ENCODE measurements at places on chromosomes 13 and 19. TPM values are rescaled to one million over a fixed set of nuclear protein-coding genes. Genes with fewer than 3 reads are reported as not detected.

DNA sequence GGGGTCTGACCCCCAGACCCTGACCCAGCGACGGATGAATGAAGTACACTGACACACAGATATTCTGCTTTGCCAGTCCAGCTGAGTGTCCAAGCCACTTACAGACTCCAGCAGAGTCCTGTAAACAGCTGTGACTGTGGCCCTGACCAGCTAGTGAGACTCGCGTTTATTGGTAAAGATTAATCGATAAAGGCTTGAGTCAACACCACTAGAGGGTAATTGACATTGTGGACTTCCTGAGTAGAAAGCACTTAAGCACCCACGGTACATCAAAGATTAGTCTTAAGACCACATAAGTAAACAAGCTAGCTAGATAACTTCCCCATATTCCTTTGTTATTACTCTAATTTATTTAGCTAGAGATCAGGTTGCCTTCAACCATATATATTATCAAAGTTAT is 146.0 kb downstream of the OXGR1 start:
- H3K4me3 ChIP-seq: no peak overlapping the region
- peaks cover 10% of the 10 kb centered on the region for H3K4me1 ChIP-seq
- no peak overlapping the region for H3K27ac ChIP-seq
- H3K36me3 ChIP-seq: peaks cover 4% of the 10 kb centered on the region
- no peaks in the 10 kb centered on the region for H3K27me3 ChIP-seq
- DNase-seq: no peak

DNA sequence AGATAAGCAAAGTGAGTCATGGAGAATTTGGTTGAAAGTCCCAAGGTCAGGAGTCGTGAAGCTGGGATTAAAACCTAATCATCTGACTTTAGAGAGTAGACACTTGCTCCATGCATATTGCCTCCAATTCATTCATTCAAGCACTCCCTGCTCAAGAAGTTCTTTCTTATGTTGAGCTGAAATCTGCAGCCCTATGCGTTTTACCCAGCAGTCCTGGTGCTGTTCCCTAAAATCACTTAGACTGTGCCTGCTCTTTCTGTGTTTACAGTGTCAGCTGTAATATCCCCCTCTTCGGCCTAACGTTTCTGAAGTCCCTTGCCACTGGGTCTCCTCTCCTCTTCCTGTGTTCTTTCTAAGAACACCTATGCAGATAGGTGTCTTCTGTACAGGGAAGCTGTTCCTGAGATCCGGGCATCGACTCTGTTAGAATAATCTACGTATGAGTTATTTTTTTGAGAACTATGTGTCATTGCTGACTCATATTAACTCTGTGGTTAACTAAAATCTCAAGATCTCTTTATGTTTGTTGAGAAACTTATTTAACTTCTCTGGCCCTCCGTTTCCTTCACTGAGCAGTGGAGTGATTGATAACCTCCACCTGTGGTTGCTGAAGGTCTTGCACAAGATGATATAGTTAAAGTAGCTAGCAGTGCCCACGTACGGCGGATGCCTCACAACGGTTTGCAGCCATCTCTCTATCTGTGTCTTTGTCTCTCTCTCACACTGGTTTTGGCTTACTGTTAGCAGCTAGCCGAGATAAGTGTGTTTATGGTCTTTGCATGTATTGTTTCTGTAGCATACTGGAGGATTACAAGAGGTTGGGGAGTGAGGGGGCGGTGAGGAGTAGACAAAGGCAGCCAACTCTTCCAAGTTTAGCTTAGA is 4.7 kb downstream of the ALOX5AP start:
- peaks cover 17% of the 10 kb centered on the region for H3K4me1 ChIP-seq
- no peaks in the 10 kb centered on the region for H3K36me3 ChIP-seq
- DNase-seq: peak; percentile 35
- H3K4me3 ChIP-seq: no peak overlapping the region

- no peak overlapping the region for H3K27ac ChIP-seq
- no peak for DNase-seq
- no peak overlapping the region for H3K4me3 ChIP-seq
- no peaks in the 10 kb centered on the region for H3K4me1 ChIP-seq
- no peaks in the 10 kb centered on the region for H3K36me3 ChIP-seq
These were observed 126.3 kb upstream of the SLC7A1 start for GRCh38 chr13:29721766-29722165.

- H3K27ac ChIP-seq: peak overlapping the region; percentile 10
- H3K36me3 ChIP-seq: no peaks in the 10 kb centered on the region
- H3K27me3 ChIP-seq: no peaks in the 10 kb centered on the region
- DNase-seq: peak; percentile 62
These were observed 88.2 kb upstream of the TSC22D1 start for GRCh38 chr13:44664308-44664707.

- no peaks in the 10 kb centered on the region for H3K36me3 ChIP-seq
- DNase-seq: peak; percentile 83
- no peak overlapping the region for H3K4me3 ChIP-seq
- H3K4me1 ChIP-seq: no peaks in the 10 kb centered on the region
These were observed 21.7 kb downstream of the MAU2 start for GRCh38 chr19:19342086-19343015.

GRCh38 chr19:40539070-40539469 is 37.6 kb upstream of the SHKBP1 start:
- DNase-seq: no peak
- H3K27ac ChIP-seq: no peak overlapping the region
- no peak overlapping the region for H3K4me3 ChIP-seq
- H3K27me3 ChIP-seq: peaks cover 3% of the 10 kb centered on the region
- H3K36me3 ChIP-seq: no peaks in the 10 kb centered on the region

- DNase-seq: no peak
- H3K4me3 ChIP-seq: peak overlapping the region; percentile 97
- H3K27me3 ChIP-seq: no peaks in the 10 kb centered on the region
- peaks cover 27% of the 10 kb centered on the region for H3K4me1 ChIP-seq
- no peaks in the 10 kb centered on the region for H3K36me3 ChIP-seq
These were observed 3.8 kb downstream of the ZC3H4 start for GRCh38 chr19:47109541-47110375.

GRCh38 chr19:37691881-37692504 is 27.6 kb downstream of the ZNF607 start:
- no peaks in the 10 kb centered on the region for H3K36me3 ChIP-seq
- peak overlapping the region; percentile 67 for H3K4me3 ChIP-seq

DNA sequence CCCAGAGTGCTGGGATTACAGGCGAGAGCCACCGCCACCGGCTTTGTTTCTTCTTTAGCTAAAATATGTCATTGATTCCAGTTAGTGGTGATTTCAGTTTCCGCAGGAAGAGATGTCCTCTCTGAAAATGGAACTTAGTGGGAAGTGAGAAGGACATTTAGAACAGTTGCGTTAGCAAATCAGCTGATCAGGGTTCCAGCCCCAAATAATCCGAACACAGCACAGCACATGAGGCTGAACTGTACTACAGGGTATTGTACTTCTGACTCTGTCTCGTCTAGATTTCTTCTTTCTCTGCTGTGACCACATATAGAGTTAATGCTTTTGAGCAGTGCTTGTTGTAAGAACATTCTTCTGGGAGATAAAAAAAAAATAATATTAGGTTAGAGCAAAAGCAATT is 314.4 kb downstream of the MYO16 start:
- no peaks in the 10 kb centered on the region for H3K4me1 ChIP-seq
- DNase-seq: no peak
- H3K36me3 ChIP-seq: no peaks in the 10 kb centered on the region

FREM2 gene
- 21.3 TPM for total RNA-seq

TYROBP gene
- not detected for total RNA-seq

FBL gene
- 386 TPM for total RNA-seq

SWSAP1 gene
- total RNA-seq: 1.5 TPM

KCNN1 gene
- 5.5 TPM for total RNA-seq

CGB5 gene
- total RNA-seq: not detected

All from neural progenitor cell (in vitro differentiated cells).